ENCODE measurements at places on chromosomes 6 and 20. TPM values are rescaled to one million over a fixed set of nuclear protein-coding genes. Genes with fewer than 3 reads are reported as not detected.

Gene CST5
- not detected for total RNA-seq

DNA sequence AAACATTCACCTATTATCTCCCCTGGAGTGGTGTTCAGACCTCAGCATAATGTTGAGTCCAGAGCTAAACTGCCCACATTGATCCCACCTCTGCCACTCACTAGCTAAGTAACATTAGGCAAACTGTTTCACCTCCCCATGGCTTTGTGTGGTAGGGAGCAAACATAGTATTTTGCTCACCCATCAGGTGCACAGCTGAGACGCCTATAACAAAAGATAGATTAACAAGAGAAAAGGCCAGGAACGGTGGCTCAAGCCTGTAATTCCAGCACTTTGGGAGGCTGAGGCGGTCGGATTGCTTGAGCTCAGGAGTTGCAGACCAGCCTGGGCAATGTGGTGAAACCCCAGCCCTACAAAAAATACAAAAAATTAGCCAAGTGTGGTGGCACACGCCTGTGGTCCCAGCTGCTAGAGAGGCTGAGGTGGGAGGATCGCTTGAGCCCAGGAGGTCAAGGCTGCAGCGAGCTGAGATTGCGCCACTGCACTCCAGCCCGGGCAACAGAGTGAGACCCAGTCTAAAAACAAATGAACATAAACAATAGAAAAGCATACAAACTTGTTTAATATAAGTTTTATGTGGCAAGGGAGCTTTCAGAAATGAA lies 91.6 kb downstream of the MAP3K7 start:
- no peak for DNase-seq

GRCh38 chr6:88814909-88815308 lies 148.5 kb downstream of the RNGTT start:
- DNase-seq = no peak

- peak; percentile 78 for DNase-seq
These were observed 6.0 kb upstream of the TRIM26 start for GRCh38 chr6:30219244-30219643.

GRCh38 chr20:13249118-13249797 lies 28.2 kb downstream of the ISM1 start:
- no peak for DNase-seq

- peak; percentile 75 for DNase-seq
These were observed 11.0 kb downstream of the SLC29A1 start for GRCh38 chr6:44234101-44235025.

Gene MMUT
- 17.8 TPM for total RNA-seq

GRCh38 chr6:30533460-30534294 lies 22.6 kb downstream of the GNL1 start:
- DNase-seq = no peak

DNA sequence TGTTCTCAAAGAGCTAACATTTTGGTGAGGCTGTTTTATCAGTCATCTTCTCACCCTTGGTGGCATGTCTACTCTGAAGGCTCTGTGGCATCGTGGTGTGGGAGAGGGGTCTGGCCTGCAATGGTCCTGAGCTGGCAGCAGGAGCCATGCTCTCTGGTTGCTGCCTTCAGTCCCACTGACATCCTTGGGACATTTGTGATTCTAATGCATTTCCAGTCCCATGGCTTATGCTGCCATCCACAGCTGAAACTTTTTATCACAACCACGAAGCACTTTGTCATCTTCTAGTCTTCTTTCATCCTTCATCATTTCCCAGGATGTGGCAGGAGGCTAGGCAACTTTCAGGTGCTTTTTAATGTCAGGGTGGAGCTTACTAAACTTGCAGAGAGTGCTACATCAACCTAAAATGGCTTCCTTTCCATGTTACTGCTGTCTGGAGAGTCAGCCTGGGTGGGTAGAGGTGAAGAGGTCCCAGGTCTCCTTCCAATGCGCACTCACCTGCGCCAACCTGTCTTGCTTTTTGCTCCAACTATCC lies 77.1 kb downstream of the GPR63 start:
- DNase-seq = no peak

DNA sequence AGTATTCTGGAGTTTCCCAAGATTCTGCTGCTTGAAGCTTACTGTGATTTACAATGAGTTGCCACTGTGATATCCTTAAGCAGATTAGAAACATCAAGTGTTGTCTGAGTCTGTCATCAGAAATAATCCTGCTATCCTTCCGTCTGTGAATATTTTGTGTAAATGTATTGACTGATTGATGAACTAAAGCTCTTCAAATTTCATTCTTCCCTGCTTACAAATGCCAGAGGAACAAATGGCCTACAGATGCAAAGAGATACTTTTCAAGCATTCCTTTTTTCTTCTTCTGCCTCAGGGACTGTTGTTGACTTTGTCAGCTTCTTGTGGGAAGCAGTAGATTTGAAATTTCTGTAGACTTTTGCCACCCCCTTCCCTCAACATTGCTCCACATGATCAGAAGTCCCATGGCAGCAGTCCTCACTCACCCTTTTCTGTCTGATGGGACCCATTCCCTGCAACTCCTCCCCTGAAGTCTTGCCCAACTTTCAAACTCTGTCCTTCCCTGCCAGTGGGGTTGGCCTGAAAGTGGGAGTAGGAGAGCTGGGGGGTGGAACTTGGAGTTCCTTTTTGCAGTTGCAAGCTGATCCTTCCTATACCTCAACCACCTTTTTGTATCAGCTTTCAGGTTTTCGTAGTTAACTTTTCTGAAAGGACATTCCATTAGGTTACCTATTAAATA lies 38.5 kb upstream of the MLIP start:
- no peak for DNase-seq

DNA sequence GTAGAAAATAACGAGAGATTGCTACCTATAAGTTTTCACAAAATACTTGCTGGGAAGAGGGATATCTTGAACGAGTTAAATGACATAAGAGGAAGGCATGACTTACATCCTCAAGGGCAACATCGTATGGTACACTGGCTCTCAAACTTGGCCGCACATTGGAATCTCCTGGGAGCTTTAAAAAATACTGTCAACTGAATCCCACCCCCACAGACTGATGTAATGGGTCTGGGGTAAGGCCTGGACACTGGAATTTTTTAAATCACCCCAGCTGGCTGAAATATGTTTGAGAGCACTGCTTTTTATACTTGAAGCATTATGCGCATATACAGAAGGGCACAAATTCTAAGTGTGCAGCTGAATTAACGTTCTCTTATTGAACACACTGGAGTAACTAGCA lies 8.0 kb upstream of the TSHZ2 start:
- DNase-seq = no peak

- DNase-seq = no peak
These were observed 17.6 kb upstream of the IFNGR1 start for GRCh38 chr6:137236581-137237355.

Gene TNFRSF6B
- not detected for total RNA-seq

- no peak for DNase-seq
These were observed 16.2 kb downstream of the GFOD1 start for GRCh38 chr6:13471184-13471583.

Gene MATN4
- total RNA-seq = 0.17 TPM

GRCh38 chr20:8476021-8476420 lies 344.0 kb downstream of the PLCB1 start:
- no peak for DNase-seq

- peak; percentile 21 for DNase-seq
These were observed 95.6 kb downstream of the JARID2 start for GRCh38 chr6:15341311-15342001.

Gene GABRR2
- total RNA-seq = 0.32 TPM

GRCh38 chr6:31173406-31173805 lies 2.9 kb upstream of the POU5F1 start:
- no peak for DNase-seq

- DNase-seq = peak; percentile 98
These were observed 46.7 kb downstream of the CEBPB start for GRCh38 chr20:50237349-50237748.

Gene BFSP1
- total RNA-seq = 0.81 TPM

GRCh38 chr20:1856424-1856823 lies 38.8 kb upstream of the SIRPA start:
- no peak for DNase-seq

All from Calu3 (cell line).